ENCODE measurements at places on chromosomes 3 and 15.

GRCh38 chr3:11991751-11992150 lies 12.4 kb upstream of the SYN2 start:
- no peak for DNase-seq

DNA sequence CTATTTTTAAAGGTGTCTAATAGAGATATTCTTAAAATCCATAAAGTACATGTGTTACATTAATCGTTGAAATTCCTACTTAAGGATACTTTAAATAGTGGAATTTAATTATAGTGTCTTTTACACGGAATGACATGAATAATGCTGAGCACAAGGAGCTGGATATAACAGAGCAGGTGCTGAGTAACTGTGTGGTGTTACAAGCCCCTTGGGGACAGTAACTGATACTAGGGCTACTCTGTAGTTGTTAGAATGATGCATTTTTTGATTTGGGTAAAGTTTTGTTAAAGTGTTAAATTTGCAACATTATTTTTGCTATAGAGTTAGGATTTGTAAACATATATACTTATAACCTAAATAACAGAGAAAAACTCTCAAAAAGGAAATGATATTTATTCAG lies 1496.1 kb downstream of the OTOL1 start:
- no peak for DNase-seq

- no peak for DNase-seq
Measured at GRCh38 chr15:61033940-61034677, 195.0 kb downstream of the RORA start.

GRCh38 chr15:48896869-48897814 lies 19.2 kb downstream of the EID1 start:
- DNase-seq: peak; percentile 56

DNA sequence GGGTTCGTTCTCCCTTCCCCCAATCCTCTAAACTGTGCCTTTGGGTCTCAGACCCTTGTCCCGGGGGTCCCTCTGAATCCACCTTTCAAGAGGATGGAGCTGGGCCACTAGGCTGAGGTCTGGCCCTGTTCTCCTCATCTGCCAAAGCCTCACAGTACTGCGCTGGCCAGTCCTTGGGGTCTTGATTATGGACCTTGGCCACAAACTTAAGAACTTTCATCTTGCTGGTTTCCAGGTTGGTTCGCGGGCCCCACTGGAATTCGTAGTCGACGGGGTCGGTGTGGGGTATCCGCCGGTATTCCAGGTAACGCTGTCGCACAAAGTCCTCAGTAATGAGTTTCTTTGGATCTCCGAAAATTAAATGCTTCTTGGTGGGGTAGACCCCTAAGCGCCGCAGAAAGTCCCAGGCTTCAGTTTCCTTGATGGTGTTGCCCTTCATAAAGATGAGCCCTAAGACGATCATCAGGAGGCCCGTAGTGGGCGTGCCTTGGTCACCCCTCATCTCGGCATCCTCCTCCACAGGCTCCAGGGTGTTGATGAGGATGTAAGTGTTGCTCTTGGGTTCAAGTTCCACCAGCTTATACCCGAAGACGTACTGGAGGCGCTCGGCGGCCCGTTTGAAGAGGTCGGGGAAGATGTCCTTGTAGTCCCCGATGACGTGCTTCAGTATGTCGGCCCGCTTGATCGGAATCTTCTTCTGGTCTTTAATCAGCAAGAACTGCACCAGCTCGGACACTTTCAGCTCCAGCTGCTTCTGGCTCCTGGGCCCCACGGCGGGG lies 727 bp downstream of the NSMCE3 start:
- peak; percentile 32 for DNase-seq

GRCh38 chr15:25183581-25184251 lies 228.9 kb downstream of the SNRPN start:
- DNase-seq: no peak

DNA sequence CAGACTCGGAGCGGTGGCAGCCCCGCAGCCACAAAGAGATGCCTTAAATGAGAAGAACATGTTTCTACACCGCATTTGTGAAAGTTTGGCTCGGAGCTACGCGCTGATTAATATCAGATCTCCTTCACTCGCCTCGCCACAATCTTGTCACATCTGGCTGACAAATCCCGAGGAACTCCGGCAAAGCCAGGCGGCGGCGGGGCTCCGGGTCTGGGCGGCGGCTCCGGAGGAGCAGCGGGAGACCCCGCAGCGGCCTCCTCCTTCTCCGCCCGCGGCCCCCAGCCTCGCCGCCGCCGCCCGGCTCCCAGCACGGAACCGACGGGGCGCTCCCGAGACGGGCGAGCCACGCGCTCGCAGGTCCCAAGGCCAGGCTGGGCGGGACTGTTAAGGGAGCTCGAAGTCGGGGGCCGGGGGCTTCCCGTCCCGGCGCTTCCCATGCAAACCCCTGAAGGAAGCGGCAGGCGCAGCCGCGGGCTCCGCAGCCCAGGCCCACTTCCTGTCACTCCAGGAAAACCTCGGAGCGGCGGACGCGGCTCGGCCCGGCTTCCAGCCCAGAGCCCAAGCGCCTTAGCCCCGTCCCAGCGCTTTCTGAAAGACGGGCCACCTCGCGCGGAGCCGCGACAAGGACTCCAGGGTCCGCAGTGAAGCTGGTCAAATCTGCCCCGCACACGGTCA lies 1.2 kb downstream of the BNC1 start:
- no peak for DNase-seq

DNA sequence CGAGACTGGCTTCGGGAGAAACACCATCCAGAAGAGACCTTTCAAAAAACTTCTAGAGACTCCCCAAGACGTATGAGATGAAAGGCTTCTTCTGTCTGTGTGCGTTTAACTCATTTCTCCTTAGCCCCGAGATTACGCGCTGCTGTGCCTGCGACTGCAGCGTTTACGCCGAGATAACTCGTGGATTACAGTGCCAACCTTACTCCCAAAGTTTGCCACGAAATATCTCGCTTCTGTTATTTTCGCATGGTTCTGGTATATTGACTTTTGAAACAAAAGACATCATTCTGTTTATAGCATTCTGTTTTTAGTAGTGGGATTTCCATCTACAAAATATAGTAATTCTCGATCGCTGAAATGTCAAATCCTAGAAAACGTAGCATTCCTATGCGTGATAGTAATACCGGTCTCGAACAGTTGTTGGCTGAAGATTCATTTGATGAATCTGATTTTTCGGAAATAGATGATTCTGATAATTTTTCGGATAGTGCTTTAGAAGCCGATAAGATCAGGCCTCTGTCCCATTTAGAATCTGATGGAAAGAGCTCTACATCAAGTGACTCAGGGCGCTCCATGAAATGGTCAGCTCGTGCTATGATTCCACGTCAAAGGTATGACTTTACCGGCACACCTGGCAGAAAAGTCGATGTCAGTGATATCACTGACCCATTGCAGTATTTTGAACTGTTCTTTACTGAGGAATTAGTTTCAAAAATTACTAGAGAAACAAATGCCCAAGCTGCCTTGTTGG lies 467 bp downstream of the PGBD4 start:
- DNase-seq: no peak

DNA sequence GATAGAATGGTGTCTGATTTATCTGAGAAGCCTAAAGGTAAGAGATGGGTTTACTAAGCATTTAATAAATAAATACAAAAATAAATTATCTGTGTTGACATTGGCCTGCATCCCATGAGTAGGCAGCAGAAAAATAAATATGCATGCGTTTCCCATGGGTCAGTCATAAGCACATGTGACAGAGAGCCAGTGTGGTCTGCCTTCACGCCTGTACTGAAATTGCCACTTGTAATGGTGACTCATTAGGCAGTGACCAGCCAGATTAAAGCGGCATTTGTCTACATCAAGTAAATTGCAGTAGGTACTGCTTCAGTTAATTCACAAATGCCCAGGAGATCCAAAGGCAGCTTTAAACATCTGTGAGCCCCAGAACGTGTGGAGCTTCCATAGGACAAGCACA lies 399.6 kb downstream of the NAALADL2 start:
- no peak for DNase-seq

GRCh38 chr3:43627360-43627759 lies 5.5 kb upstream of the ANO10 start:
- no peak for DNase-seq

DNA sequence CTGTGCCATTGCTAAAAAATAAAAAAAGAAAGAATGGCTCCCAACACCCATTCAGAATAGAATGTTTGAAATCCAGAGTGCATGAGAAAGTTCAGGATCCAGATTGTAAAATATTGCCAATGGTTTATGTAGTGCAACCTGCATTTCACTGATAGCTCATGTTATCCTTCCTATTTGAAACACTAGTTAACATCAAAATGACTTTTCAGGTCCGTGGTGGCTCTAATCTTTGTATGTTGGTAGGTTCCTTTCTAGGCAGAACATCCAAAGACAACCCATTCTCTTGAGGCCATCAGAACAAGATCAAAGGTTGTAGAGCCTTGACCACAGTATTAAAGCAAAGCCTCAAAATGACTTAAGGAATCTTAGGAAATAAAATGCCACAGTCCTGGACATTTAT lies 51.0 kb downstream of the PLCL2 start:
- no peak for DNase-seq

- no peak for DNase-seq
Measured at GRCh38 chr3:35137612-35138011, 501.7 kb upstream of the ARPP21 start.

- no peak for DNase-seq
Measured at GRCh38 chr3:101954936-101955335, 105.6 kb downstream of the NFKBIZ start.

DNA sequence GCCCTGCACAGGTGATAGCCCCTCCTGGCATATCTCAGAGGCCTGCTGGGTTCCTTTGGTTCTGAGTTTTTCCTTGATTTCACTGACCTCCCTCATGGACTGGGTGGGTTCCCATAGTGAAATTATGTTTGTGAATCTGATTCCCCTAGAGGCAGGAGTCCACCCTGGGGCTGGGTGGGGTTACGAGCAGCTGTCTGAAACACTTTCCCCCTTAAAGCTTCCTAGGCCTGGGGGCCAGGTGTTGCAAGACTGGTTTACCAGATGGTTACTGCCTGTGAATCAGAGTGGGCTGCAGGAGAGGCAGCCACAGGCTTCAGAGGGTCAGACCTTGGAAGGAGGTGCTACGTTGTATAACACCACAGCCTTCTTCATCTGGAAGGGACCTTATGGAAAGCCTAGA lies 34.3 kb downstream of the IL20RB start:
- DNase-seq: no peak

DNA sequence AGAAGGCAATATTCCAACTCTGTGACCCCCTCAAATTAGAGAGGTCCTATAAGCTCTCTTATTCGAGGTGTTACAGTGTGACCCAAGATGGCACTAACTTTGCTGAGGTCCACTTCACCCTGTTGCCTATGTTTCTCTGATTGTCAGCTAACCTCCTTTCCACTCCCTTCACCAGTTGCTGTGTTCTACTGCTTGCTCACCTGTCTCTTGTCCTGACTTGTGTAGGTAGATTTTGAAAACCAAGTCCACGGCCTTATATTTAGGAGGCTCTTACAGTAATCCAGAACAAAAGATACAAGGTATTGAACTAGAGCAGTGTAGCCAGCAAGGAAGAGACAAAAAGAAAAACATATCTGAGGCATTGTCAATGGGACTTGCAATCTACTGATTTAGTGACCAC lies 20.1 kb upstream of the GSK3B start:
- DNase-seq: no peak

DNA sequence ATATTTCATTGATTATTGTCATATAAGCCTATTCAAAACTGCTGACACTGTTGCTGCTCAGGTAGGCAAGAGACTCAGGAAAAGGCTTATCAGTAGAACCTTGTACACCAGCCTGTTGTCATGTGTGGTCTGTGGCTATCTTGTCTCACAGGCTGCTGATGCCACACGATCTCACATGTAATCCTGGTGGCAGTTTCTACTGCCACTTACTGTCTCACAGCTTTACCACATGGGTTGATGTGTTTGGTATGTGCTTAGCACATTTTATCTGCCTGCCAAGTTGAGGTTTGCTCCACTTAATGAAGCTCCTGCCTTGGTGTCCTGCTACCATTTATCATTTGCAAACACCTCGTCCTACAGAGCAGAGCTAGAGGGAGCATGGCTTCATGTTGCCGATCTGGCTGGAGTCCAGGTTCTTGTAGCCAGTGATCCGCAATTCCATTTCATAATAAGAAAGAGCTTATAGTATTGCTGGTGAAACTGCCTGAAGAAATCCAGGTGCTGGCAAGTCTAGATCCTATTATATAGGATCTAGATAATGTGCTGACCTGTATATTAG lies 637.9 kb downstream of the NLGN1 start:
- peak; percentile 11 for DNase-seq

DNA sequence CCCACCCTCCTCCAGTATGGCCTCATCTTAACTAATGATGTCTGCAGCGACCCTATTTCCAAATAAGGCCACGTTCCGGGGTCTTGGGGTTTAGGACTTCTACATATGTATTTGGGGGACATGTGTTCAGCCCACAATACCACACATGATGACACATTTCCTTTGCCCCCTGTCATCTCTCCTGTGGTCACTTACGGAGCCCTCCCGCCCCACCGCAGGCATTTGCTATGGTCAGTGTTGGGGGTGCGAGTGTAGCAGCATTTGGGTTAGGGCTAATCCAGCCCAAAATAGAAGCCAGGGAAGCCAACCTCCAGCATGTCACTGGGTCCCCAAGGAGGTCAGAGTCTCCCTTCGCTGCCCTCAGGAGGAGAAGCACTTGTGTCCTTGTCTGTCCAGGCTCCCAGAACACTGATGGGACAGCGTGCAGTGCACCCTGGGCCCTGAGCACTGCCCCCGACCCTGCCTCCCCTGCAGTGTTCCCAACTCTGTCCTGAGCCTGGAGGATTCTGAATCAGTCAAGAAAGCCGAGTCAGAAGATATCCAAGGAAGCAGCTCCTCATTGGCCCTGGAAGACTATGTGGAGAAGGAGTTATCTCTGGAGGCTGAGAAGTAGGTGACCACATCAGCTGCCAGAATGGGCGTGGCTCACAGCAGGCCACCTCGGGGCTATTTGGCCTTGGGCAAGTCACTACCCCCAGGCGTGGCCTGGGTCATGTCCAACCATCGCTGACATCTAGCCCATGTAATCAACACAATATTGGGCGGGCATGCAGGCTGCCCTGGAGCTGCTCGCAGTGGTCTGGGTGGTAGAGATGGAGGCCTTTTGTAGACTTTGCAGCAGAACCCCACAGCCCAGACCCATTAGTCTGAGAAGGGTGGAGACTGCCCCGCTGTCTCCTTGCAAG lies 46.9 kb upstream of the FGD5 start:
- no peak for DNase-seq
